HCT116 (cell line): ENCODE measurements at places on chromosomes 7 and 10.

DNA sequence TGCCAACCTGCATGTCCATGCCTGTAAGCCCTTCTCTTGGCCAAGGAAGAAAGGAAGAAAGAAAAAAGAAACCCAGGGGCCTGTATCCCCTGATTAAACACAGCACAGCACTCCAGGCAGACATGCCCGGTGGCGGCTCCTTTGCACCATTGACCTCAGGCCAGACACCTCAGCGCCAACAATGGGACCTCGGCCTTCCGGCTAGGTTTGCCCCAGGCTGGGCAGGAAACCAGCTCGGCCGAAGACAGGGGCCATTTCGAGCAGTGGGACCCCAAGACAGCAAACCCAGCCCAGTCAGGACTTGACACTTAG is 2.8 kb downstream of the HOXA10 start:
- no peak for DNase-seq

DNA sequence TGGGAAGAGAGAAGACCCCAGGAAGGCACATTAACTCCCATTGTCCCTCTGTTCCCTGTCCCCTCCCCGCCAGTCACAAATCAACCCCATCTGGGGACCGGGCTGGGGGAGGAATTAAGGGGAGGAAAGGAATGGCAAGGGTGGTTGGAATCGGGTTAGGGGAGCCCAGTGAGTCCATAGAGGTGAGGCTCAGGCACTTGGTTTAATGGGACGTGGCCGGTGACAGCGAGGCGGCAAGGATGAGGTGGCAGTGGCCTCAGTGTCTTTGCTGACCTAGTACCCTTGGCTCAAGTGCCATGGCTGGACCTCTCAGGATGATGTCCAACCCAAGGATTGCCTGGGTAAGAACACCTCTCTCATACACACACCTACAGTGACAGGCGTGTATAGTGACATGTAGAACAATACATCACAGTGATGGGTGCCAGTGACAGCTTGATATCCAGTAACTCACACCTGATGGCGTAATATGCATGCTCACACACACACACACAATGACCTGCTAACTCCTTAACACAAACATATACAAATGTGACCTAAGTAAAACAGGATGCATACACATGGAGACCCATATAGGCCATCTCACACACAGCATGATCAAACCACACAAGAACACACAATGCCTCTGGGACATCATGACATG is 12.3 kb downstream of the KCNIP2 start:
- DNase-seq, result no peak

- no peak for DNase-seq
Observed at GRCh38 chr10:30254926-30255325, 94.2 kb downstream of the MTPAP start.

GRCh38 chr7:135672560-135673359 is 10.4 kb downstream of the STMP1 start:
- DNase-seq, result peak; percentile 37

DNA sequence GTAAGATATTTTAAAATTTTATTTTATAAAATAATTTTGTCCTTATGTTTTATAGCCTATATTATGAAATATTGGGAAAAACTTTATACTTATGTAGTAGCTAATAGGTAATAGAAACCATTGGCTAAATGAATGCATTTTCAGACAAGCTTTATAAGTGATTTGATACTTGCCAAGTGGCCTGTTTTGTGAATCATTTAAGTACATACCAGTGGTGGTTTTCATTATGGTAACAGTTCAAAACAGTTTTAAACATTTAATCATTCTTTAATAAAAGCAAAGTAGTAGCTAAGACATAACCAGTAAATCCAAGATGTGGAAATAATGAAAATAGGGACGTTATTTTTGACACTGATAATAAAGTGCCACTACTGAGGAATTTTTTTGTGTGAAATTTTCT is 182.2 kb downstream of the PHF14 start:
- no peak for DNase-seq

GRCh38 chr7:150324373-150324961 is 1.1 kb upstream of the ACTR3C start:
- no peak for DNase-seq
